Left renal pelvis (tissue), 4 donors: ENCODE measurements at places on chromosomes 3 and 15. TPM values are rescaled to one million over a fixed set of nuclear protein-coding genes. Genes with fewer than 3 reads are reported as not detected.

The TNFAIP8L3 gene
- 2.2 TPM for polyA plus RNA-seq

- no peak for DNase-seq
Observed at GRCh38 chr3:39752751-39753150, 56.7 kb upstream of the MYRIP start.

DNA sequence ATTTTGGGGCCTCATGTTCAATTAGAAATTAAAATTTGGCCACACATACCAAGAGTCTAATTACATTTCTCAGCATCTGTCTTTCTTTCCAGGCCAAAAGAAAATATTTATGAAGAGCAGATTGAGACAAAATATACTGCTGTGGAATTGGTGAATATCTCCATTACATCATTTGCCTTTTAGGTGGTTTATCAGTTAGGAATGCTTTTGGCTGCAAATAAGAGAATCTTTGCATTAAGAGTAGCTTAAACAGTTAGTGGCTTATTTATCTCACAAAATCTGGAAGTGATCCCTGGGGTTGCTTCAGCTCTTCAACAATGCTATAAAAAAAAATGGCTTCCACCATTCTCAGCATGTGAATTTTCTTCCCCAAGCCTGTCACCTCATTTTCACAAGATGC, 308.7 kb downstream of the MAGI1 start:
- no peak for DNase-seq

DNA sequence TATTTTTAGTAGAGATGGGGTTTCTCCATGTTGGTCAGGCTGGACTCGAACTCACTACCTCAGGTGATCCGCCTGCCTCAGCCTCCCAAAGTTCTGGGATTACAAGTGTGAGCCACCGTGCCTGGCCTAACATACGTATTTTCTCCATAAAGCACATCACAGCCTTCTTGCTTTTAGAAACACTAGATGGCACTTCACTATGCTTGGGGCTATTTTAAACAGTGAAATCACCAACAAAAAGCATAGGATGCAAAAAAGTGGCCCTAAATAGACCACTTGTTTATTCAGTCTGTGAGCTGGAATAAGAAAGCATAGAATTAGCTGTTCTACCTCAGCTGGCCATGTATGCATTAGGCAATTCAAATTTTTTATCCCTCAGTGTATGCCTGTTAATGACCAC, 46.0 kb downstream of the PRICKLE2 start:
- DNase-seq = no peak
